ENCODE measurements at places on chromosomes 1 and 21. TPM values are rescaled to one million over a fixed set of nuclear protein-coding genes. Genes with fewer than 3 reads are reported as not detected.

DNA sequence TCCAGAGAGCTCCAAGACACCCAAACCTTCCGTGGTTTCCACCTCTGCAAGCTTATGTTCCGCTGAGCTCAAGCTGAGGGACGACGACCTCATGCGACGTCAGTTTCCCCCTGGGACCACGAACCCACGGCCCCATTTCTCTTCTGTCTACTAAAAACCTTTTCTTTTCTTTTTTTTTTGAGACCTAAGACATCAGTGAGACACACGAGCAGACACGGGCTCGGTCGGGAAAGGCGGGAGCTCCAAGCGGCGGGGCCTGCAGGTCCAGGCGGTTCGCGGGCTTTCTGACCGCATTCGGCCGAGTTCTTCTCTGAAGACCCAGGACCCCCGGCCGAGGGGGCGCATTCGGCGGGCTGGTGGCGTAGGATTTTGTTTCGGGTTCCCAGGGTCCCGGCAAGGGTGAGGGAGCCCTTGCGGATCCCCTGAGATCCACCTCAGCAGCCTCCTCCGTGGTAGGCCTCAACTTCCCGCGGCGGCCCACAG, 402 bp downstream of the C21orf58 start:
- no peak for DNase-seq

DNA sequence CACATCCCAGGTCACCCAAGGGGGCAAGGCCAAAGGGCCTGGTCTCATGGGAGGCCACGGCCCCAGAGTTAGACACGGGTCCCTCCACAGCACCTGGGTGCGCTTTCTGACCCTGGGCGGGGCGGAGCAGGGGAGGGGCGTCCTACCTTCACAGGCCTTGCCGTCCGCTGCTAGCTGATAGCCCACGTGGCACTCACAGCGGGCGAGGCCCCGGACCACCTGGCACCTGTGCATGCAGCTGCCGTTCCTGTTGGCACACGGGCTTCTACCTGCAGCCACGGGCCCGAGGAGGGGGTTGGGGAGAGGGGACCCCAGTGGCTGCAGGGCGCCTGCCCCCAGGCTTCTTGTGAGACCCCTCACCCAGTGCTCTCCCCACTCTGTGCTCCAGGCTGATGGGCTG, 59.9 kb downstream of the ARHGEF16 start:
- DNase-seq: no peak

DNA sequence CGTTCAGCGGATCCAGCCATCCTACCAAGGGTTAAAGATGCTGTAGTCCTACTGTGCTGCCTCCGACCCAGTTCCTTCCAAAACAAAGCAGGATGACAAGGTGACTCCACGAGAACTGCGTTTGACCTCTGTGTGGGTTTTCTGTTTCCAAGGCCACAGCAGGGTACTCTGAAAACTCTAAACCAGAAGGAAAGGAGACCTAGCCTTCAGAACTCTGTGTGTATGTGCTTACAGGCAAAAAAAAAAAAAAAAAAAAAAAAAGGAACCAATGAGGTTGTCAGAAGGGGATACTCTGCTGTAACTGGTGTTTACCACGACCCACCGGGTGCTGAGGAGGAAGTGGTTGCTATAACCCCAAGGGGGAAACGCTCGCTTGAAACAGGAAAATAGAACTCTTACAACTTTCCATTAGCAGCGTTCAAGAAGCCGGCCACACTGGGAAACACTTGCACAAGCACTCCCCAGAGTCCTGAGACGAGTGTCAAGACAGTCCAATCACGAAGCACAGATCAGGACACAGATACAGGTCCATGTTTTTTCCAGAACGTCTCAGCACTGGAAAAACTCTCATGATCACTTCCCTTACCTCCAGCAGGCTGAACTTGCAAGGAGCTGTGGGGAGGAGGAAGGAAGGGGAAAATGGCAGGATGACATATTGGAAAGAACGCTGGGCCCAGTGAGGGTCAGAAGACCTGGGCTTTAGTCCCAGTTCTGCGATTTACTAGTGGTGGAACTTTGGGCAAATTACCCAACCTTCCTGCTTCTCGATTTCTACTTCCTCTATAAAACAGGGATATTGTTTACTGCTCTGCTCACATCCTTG, 64.0 kb downstream of the ITPKB start:
- DNase-seq: no peak

DNA sequence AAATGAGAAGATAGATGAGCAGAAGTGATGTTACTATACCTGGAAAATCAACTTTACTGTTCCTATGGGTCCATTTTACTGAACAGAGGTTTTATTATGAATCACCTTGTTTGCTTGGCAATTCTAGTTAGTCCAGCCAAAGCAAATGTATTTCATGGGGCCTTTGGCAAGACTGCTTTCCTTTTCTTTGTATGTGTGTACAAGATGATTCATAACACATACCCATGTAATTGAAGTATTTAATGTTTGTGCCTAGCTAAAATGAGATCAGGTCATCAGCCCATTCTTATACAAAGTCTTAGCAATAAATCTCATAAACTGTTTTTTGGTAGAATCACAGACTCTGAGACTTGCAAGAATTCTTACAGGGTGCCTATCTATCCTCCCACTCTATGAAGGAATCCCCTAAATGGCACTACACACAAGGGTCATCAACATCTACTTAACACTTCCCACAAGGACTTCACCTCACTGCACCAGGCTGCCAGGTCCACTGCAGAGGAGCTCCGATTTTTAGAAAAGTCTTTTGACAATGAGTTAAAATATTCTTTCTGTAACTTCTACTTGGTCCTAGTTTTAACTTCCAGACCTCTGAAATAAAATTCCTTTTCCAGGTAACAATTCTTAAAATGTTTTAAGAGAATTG, 58.5 kb downstream of the LPAR3 start:
- no peak for DNase-seq

- DNase-seq: peak; percentile 86
These were observed at the start of gene ADAMTS4 for GRCh38 chr1:161198897-161199431. TSS of gene ADAMTS4 (minus strand) at chr1:161199054. CDS start at chr1:161198627, 427 bp downstream.

DNA sequence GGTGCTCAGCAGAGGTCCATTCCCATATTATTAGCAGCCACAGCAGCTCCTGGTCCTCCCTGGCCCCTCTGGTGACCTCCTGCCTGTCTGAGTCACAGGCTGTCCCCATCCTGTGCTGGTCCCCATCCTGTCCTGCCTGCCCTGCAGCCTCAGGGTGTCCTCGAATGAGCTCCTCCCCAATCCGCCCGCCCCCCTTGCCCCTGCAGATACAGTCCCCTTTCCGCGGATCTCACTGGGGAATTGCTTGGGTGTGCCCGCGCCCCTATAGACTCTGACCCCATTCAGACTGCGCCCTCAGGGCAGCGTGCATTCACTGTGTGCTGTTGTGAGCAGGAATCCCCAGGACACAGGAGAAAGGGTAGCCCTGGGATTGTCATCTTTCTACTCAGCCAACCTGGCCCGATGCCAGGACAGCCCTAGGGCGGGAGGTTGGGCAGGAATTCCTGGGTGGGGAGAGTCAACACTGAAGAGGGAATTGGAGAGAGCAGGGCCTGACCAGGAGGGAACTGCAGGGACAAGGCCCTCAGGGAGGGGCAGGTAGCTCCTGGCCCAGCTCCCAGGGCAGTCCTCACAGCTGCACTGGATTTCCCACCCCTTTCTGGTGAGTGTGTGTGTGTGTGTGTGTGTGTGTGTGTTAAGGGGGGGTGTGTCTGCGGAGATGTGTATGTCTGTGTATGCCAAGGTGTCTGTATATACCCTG, 1.1 kb upstream of the GUCA2A start:
- peak; percentile 90 for DNase-seq

DNA sequence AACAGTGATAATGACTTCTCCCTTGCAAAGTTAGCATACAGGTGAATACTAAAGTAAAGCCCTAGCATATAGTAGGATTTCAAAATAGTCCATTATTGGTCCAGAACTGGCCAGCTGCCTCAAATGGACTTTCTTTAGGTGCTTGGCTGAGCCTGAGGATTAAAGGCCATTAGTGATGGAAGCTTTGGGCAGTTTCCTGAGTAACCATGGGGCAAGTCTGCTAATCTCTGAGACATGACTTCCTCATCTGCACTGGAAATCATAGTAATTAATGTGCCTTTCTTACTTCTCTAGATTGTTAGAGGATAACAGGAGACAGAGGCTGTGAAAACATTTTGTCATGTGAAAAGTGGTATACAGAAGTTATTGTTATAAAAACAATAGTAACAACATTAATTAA, 156.5 kb upstream of the UBE2U start:
- no peak for DNase-seq

DNA sequence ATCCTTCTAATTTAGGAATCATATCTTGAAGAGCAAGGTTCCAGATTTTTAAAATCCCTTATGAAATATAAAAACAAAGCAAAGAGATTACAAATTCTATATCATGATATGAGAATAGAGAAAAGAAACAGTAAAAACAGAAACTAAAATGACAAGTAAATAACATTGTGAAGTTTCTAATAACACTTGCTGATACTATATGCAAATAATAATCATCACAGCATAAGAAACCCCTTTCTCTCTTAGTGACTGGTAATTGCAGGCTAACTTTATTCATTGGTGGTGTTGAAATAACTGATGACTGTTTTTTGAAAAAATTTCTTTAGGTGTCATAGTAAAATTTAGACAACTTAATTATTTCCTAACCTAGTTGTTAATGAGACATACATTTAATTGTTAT, 281.6 kb downstream of the PLA2G4A start:
- DNase-seq: no peak

Gene PARP1
- polyA plus RNA-seq: 123 TPM

Gene MAP1LC3C
- 1.6 TPM for polyA plus RNA-seq

Gene KCND3
- 0.32 TPM for polyA plus RNA-seq

Gene GPR25
- not detected for polyA plus RNA-seq

Gene SERINC2
- 10.4 TPM for polyA plus RNA-seq

Data from left lung (tissue), 14 donors.